Cardiac fibroblast (primary cell): ENCODE measurements at places on chromosomes 5 and 9.

- peak; percentile 76 for DNase-seq
Measured at GRCh38 chr5:124596595-124597421, 149.6 kb downstream of the ZNF608 start.

GRCh38 chr5:174844971-174845370 lies 120.6 kb downstream of the MSX2 start:
- DNase-seq, result no peak

GRCh38 chr5:177041936-177042335 lies 19.4 kb downstream of the ZNF346 start:
- no peak for DNase-seq

- DNase-seq, result no peak
Measured at GRCh38 chr9:113156880-113157279, 6.1 kb downstream of the SLC31A2 start.

GRCh38 chr5:34684281-34684979 lies 28.3 kb downstream of the RAI14 start:
- DNase-seq, result peak; percentile 59

- no peak for DNase-seq
Measured at GRCh38 chr9:91186632-91187108, 175.0 kb downstream of the AUH start.

GRCh38 chr9:19759066-19759465 lies 29.8 kb downstream of the SLC24A2 start:
- no peak for DNase-seq

DNA sequence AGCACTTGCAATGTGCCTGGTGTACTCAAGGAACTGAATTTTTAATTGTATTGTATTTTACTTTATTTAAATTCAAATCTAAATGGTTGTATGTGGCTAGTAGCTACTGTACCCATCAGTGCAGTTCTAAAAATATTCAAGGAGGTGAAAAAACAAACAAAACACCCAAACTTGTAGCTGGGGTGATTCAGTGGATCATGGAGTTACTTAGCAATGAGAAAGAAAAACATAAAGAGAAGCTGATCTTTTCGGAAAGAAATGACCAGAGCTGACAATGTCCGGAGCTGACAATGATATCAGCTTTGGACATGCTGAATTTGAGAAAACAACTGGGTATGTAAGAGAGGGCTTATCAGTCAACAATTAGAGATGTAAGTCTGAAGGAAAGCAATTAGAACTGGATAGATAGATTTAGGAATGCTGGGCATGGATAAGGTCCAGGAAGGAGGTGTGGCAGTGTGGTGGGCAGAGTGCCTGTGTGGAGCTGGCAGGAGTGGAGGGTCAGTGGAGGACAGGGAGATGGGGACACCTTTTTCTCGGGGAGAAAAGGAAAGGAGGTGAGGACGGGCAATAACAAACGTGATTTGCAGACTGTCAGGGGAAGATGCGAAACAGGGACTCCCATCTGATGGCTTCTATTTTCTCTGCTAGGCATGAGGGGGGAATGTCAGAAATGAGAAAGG lies 113.2 kb downstream of the DCP2 start:
- peak; percentile 54 for DNase-seq

- no peak for DNase-seq
Measured at GRCh38 chr5:4373051-4373820, 766.9 kb upstream of the ADAMTS16 start.

DNA sequence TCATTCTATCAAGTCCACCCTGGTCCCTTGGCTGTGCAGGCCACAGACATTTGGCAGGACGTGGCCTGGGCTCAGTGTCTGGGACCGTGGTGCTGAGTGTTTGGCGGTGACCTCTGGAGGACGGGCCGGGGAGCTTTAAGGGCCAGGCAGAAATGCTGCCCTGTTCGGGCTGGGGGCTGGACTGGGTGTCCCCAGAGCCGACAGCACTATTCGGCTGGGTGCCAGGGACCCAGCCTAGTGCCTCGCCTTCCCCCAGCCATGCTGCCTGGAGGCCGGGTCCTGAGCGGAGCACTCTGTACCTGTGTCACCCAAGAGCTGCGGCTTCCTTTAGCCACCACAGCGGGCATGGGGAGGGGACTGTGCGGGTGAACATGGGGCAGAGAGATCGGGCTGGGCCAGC lies 40.4 kb downstream of the COL5A1 start:
- DNase-seq, result no peak
